AG20443 (cell line): ENCODE measurements at places on chromosomes 7 and 10.

DNA sequence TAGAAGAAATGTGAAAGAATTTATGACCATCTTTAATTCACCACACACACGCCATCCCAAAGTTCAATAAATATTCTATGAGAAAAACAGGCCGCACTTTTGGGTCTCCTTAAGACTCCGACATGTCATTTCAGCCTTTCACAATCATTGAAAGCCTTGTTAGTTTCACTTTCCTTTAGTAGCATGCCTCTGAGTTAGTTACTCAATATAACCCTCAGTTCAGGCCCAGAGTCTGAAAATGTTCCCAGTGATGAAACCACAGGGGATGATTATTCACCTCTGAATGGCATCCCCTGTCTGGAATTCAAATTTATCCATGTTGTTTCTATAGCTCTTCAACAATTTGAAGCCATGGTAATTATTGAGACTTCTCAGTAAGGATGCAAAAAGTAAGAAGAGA is 278.1 kb upstream of the NRP1 start:
- peak; percentile 74 for DNase-seq

GRCh38 chr7:94649450-94649849 is 6.5 kb downstream of the SGCE start:
- no peak for DNase-seq

GRCh38 chr7:27031289-27032172 is 64.3 kb downstream of the HOXA1 start:
- peak; percentile 37 for DNase-seq

DNA sequence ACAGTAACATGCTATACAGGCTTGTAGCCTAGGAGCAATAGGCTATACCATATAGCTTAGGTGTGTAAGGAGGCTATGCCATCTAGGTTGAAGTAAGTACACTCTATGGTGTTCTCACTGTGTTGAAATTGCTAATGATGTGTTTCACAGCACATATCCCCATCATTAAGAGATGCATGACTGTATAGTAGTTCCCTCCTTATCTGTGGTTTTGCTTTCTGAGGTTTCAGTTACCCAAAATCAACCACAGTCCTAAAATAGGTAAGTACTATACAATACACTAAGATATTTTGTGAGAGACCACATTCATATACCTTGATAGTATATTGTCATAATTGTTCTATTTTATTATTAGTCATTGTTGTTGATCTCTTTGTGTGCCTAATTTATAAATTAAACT is 12.7 kb downstream of the FZD1 start:
- DNase-seq, result no peak

DNA sequence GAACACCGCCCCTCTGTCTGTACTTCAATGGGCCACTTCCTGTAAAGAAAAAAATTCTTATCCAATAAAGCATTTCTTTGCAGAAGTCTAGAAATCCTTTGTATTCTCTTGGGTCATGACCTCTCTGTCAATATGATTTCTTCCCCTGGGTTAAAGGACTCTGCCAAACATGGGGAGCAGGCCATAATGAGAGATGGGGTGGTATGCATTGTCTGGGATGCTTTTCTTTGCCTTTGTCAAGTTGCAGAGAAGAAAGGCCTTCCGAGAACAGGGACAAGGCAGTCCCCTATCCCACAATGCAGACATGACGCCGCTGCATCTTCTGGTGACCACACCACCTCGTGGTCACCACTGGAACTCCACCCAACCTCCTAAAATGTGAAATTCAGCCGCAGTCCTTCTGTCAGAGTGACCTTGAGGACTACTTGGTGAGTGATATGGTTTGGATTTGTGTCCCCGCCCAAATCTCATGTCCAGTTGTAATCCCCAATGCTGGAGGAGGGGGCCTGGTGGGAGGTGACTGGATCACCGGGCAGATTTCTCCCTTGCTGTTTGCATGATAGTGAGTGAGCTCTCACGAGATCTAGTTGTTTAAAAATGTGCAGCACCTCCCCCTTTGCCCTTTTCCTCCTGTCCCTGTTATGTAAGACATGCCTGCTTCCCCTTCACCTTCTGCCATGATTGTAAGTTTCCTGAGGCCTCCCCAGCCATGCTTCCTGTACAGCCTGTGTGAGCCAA is 15.2 kb upstream of the FRMPD2 start:
- DNase-seq, result peak; percentile 75

DNA sequence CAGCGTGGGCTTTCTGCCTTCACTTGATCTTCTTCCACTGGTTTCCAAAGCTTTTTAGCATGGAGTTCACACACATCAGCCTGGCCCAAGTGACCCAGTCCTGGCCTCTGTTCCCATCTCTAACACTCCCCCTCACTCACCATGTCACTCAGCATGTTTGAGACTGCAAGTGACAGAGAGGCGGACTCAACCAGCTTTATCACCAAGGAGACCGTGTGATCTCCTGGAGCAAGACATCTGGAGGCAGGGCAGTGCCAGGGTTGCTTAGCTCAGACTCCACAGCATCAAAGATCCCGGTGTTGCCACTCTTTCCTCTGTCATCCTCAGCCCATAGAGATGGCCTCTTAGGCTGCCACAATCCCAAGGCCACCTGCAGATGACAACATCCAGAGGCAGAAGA is 39.4 kb downstream of the FAM241B start:
- no peak for DNase-seq
